Upper lobe of right lung (tissue), 1 donor: ENCODE measurements at places on chromosomes 16 and 17. TPM values are rescaled to one million over a fixed set of nuclear protein-coding genes. Genes with fewer than 3 reads are reported as not detected.

The PLA2G10 gene
- 6.6 TPM for total RNA-seq

The SLC13A5 gene
- not detected for total RNA-seq

DNA sequence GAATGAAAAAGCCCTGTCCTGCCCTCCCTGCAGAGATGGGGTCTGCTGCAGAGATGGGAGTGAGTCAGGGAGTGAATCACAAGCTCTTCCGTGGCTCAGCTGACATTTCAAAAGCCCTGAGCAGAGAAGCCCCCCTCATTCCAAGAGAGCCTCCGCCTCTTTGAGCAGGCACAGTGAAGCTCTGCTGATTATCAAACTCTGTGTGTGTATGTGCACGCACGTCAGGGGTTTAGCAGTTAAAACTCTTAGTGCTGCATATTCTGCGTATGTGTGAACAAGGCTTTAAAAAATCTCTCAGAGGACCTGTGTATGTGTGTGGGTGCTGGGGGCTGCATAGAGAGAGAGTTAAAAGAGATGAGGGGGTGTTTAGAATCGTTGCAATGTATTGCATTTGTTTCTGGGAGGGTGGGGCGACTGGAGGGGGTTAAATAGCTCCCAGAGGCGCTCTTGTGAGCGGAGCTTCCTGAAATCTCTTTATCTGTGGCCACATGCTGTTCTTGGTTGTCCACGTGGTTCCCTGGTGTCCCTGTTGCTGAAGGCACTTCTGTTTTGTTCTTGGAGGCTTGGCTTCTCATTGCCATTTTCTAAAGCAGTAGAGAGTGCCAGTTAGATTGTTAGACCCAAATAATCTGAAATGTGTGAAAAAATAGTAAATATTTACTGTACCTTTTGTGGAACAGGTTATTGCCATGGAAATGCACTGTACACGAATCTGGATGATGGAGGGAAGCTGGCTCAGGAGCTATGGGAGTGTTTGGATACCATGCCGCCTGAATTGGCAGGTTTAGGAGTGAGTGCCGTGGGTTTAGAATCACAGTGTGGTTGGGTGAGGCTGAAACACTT lies 116.6 kb downstream of the PRKCB start:
- no peaks in the 10 kb centered on the region for H3K27me3 ChIP-seq
- no peak overlapping the region for H3K4me3 ChIP-seq
- H3K36me3 ChIP-seq, result no peaks in the 10 kb centered on the region
- H3K4me1 ChIP-seq, result no peaks in the 10 kb centered on the region

The PLLP gene
- total RNA-seq, result 104 TPM

GRCh38 chr17:34283571-34283970 lies 2.0 kb upstream of the CCL11 start:
- no peaks in the 10 kb centered on the region for H3K27me3 ChIP-seq
- H3K4me1 ChIP-seq, result no peaks in the 10 kb centered on the region
- no peak for DNase-seq

DNA sequence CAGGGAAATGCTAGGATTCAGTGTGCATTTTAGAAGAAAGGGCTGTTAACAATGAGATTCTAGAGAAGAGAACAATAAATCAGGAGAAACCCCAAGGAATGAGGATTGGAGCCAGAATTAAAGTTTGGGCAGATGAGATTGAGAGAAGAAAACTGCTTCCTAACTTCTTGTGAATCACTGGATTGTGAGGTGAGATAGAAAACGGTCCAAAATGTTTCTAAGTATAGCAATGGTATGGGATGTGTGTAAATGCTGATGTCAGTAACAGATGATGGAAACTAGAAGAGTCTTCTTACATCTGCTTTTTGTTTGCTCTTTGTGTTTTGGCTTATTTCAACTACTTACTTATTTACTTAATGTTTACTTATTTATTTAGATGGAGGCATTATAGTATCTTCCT lies 123.0 kb downstream of the KCNJ2 start:
- no peaks in the 10 kb centered on the region for H3K36me3 ChIP-seq
- H3K27ac ChIP-seq, result no peak overlapping the region
- no peak for DNase-seq
- H3K4me3 ChIP-seq, result no peak overlapping the region
- peaks cover 9% of the 10 kb centered on the region for H3K4me1 ChIP-seq

DNA sequence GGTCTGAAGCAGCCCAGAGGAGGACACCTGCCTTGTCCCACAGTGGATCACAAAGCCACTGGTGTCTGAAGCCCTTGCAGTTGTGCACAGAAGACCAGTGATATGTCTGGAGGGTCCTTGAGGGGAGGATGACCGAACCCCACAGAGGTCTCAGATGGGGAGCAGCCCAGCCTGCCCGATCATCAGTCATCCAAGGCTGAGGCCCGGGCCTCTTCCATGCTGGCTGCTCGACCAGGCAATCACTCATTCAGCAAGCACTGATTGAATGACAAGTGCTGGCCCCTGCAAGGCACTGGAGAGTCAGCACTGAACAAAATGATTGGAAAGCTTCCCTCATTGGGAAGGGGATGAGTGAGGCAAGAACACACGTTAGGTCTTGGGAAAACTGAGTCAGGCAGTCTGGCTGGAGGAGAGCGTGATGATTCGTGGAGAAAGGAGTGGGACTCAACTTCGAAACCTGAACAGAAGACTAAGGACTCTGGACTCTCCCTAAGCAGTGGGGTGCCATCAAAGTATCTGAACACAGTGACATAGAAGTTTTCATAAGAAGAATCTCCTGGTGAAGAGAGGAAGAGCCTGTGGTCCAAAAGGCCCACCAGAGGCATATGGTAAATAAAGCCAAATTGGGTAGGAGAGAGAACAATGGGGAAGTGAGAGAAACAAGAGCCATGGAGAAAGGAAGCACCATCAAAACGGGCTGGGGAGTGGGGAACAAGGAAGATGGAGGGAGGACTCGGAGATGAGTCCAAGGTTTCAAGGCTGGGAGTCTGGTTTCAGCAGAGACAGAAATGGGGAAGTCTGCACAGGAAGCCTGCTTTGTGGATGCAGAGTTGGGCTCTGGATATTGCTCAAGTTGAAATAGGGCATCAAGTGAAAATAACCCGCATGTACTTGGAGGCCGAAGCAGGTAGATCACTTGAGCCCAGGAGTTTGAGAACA lies 10.2 kb downstream of the PIK3R5 start:
- H3K4me3 ChIP-seq, result no peak overlapping the region
- no peak for DNase-seq
- no peaks in the 10 kb centered on the region for H3K36me3 ChIP-seq
- H3K27me3 ChIP-seq, result no peaks in the 10 kb centered on the region

The P2RX1 gene
- total RNA-seq, result 6.8 TPM

GRCh38 chr16:11207646-11208045 lies 48.4 kb downstream of the SOCS1 start:
- no peak overlapping the region for H3K27ac ChIP-seq
- no peaks in the 10 kb centered on the region for H3K27me3 ChIP-seq
- DNase-seq, result no peak
- H3K36me3 ChIP-seq, result no peaks in the 10 kb centered on the region

DNA sequence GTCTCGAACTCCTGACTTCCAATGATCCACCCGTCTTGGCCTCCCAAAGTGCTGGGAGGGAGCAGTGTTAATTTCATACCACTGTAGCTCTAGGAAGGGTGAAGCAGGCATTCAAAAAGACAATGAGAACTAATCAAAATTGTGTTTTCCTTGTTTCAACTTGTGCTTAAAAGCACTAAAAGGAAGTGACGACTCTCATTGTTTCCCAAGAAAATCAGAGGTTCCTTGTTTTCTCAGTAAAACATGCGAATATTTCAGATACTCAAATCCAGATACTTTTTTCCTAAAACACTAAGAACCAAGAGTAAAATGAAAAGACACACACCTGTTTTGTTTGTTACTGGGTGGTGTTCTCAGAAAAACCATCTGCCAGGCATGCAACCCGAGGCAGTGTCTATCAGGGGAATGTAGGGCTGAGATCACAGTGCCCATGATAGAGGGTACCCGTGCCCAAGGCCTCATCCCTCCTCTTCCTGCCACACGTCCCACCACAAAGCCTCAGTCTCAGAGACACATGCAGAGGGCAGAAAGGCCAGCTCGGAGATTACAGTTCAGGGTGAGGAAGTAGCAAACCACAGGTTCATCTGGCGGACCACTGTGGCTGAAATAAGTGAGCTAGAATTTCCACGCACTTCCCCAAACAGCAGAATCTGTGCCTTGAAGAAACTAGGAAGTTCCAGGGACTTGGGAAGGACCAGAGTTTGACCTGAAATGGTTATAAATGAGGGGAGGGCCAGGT lies 33.7 kb downstream of the GINS3 start:
- H3K27ac ChIP-seq, result no peak overlapping the region
- H3K27me3 ChIP-seq, result no peaks in the 10 kb centered on the region
- no peak overlapping the region for H3K4me3 ChIP-seq
- DNase-seq, result no peak

The KRT25 gene
- total RNA-seq, result not detected

GRCh38 chr16:78704416-78704815 lies 605.0 kb downstream of the WWOX start:
- no peaks in the 10 kb centered on the region for H3K4me1 ChIP-seq
- H3K4me3 ChIP-seq, result no peak overlapping the region
- no peaks in the 10 kb centered on the region for H3K27me3 ChIP-seq
- no peaks in the 10 kb centered on the region for H3K36me3 ChIP-seq

DNA sequence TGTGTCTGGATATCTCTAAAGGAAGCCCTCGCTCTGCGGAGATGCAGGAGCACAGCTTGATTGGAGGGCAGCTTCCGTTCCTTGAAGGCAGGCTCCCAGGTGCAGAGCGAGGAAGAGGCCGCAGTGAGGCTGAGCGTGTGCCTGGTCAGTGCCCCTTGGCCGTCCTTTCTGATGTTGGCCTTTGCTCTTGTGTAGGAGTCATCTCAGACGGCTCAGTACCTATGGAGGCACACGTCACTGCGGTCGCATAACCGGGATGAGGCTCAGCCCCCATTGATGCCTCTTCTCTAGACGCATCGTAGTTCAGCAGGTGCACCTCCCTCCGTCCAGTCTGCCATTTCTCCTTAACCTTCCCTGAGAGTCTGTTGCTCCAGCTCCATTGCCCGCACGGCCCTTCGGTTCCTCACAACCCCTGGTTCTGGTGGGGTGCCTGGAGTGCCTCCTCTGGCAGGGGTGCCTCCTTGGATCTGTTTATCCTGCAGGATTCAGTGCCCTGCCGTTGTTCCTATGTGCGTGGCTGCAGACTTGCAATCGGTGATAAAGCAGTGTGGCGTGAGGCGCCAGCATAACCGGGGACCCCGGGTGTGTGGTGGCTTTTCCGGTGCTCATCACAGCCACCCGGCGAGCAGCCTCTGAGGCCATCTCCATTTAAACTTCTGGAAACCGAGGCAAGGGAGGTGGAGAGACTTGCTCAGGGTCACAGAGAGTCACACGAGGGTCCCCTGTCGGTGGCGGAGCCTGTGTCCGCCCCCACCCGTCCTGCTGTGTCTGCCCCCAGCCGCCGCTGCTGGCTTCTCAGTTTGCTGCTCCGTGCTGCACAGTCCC lies 188.8 kb upstream of the CHMP6 start:
- H3K36me3 ChIP-seq, result no peaks in the 10 kb centered on the region
- H3K4me3 ChIP-seq, result no peak overlapping the region
- DNase-seq, result no peak
- H3K27me3 ChIP-seq, result no peaks in the 10 kb centered on the region

DNA sequence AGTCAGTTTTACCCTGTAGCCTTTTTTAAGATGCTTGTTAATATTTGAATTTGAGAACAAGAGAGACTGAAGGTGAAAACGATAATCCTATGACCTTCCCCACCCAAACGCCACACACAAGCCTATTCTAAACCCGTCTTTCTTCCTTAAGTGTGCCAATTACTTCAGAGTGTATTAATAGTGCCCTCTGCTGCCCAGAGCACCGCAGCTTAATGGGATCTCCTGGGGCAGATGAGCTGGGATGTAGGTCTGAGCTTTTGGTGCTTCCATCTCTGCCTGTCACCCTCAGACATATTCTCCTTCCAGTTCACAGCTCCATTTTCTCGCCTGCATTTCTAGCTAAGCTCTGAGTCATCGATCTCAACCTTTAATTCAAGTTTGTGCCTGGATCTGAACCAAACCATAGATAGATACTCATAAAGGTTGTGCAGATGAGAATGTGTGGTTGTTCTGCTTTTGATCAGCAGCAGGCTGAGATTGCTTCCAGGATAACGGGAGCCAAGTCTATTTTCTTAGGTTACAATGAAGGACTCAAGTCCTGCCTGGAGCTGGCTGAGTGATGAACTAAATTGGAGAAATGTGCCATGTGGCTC lies 46.4 kb upstream of the CDH13 start:
- DNase-seq, result no peak
- no peaks in the 10 kb centered on the region for H3K36me3 ChIP-seq
- H3K4me1 ChIP-seq, result no peaks in the 10 kb centered on the region
- no peaks in the 10 kb centered on the region for H3K27me3 ChIP-seq
- H3K4me3 ChIP-seq, result no peak overlapping the region

GRCh38 chr17:59652119-59652518 lies 32.4 kb downstream of the CLTC start:
- H3K4me3 ChIP-seq, result no peak overlapping the region
- H3K27me3 ChIP-seq, result no peaks in the 10 kb centered on the region
- H3K4me1 ChIP-seq, result no peaks in the 10 kb centered on the region
- no peak for DNase-seq
- H3K27ac ChIP-seq, result no peak overlapping the region

- H3K4me3 ChIP-seq, result no peak overlapping the region
- H3K36me3 ChIP-seq, result no peaks in the 10 kb centered on the region
- H3K4me1 ChIP-seq, result no peaks in the 10 kb centered on the region
- no peak overlapping the region for H3K27ac ChIP-seq
- DNase-seq, result no peak
- H3K27me3 ChIP-seq, result no peaks in the 10 kb centered on the region
These were observed 17.2 kb upstream of the OSGIN1 start for GRCh38 chr16:83935858-83936255.

DNA sequence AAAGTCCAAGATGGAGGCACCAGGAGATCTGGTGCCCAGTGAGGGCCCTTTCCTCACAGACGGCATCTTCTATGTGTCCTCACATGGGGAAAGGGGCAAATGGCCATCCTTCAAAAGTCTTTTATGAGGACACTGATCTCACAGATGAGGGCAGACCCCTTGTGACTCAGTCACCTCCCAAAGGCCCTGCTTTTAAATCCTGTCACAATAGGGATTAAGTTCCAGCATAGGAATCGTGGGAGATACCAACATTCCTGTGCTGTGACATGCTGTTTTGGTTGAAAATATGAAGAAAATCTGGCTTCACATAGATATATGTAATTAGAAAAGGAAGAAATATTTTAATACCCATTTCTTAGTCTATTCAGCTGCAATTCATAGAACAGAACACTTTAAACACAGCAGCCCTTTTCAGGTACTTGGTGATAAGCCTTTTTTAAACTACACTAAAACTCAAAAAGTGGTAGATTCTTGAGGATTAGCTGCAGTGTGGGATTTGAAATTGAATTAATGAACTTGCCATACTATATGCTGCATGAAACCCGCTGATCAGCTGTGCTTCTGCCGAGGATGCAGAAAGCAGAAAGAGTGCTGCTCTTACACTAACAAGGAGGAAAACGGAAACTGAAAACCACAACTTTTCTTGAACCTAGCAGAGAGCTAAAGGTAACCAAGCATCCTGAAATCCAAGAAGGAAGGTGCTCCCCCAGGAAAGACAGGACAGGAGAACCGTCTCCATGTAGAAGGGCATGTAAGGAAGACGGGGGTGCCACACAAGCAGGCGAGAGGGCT lies 32.7 kb downstream of the VPS53 start:
- H3K4me1 ChIP-seq, result peaks cover under 1% of the 10 kb centered on the region
- no peak overlapping the region for H3K27ac ChIP-seq
- no peak for DNase-seq
- peaks cover 16% of the 10 kb centered on the region for H3K36me3 ChIP-seq
- H3K27me3 ChIP-seq, result no peaks in the 10 kb centered on the region
- H3K4me3 ChIP-seq, result no peak overlapping the region

- H3K36me3 ChIP-seq, result peaks cover 40% of the 10 kb centered on the region
- H3K4me3 ChIP-seq, result no peak overlapping the region
- peak overlapping the region; percentile 3 for H3K27ac ChIP-seq
These were observed 10.9 kb downstream of the SLC43A2 start for GRCh38 chr17:1617620-1618174.
